Choroid plexus epithelial cell (primary cell): ENCODE measurements at places on chromosomes 2 and 18.

DNA sequence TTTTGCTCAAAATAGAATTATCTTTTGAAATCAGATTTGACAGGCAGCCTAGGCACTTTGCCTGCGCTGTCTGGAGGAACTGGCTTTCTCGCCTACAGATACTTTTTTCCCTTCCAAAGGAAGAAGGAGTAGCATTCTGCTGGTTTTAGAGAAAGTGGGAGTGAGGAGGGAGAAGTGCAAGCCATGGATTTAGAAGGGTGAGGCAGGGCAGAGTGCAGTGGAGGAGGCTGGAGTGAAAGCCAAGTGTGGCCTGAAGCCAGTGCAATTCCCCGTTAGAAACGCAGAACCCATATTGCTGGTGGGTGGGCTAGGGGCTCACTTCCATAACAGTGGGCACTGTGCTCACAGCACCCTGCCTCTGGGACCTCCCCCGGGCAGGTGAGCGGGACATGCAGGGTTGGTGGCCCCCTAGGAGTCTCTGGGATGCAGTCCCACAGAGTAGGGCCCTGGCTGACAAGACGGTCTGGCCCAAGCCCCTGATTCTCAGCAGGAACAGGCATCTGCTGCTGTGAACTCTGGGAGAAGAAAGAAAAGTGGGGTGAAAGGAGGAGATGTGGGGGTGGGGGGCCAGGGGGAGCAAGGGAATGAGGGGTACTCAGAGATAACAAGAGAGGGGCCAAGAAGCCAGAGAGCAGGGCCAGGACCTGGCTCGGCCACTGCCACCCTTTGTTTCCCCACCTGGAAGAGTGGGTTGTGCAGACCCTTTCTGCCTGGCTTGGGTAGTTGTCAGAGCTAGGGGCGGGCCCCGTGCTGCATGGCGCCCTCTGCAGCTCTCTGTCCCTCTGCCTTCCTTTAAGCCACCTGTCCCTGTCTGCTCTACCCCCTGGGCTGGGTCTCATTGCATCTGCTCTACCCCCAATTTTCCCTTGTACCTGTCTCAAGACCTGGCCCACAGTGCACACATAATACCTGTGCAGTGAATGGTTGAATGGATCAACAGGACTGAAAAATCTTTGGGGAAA lies 273.5 kb upstream of the HS6ST1 start:
- DNase-seq: no peak

GRCh38 chr2:215793747-215794595 lies 219.4 kb downstream of the MREG start:
- peak; percentile 99 for DNase-seq

DNA sequence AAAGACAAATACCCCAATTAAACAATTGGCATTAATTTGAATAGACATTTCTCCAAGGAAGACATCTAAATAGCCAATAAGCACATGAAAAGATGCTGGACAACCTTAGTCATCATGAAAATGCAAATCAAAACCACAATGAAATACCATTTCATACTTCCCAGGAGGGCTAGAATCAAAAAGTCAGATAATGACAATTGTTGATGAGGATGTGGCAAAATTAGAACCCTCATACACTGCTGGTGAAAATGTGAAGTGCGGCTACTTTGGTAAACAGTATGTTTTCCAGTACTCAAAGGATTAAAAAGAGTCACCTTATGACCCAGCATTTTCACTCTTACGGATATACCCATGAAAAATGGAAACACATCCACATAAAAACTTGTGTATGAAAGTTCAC lies 91.6 kb downstream of the FIGN start:
- DNase-seq: no peak

- DNase-seq: no peak
These were observed 120.7 kb downstream of the SCG2 start for GRCh38 chr2:223481486-223481885.

- DNase-seq: no peak
These were observed 548.9 kb upstream of the CDH2 start for GRCh38 chr18:28725876-28726275.

- peak; percentile 85 for DNase-seq
These were observed 66.8 kb downstream of the XDH start for GRCh38 chr2:31347750-31348149.

GRCh38 chr18:47075098-47075883 lies 39.9 kb upstream of the ELOA2 start:
- peak; percentile 16 for DNase-seq

DNA sequence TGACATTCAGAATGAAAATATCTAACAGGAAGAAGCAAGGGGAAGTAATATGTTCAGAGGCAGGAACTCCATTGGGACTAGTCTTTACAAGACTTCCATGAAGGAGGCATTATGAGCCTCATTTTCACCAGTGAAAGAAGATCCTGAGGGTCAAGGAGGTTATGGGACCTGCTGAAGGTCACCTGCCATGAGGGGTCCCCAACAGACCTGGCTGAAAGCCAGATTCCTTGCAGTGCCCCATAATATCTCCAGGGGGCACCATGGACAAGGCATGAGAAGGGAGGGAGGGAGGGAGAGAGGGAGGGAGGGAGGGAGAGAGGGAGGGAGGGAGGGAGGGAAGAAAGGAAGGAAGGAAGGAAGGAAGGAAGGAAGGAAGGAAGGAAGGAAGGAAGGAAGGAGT lies 27.9 kb downstream of the XDH start:
- DNase-seq: no peak

DNA sequence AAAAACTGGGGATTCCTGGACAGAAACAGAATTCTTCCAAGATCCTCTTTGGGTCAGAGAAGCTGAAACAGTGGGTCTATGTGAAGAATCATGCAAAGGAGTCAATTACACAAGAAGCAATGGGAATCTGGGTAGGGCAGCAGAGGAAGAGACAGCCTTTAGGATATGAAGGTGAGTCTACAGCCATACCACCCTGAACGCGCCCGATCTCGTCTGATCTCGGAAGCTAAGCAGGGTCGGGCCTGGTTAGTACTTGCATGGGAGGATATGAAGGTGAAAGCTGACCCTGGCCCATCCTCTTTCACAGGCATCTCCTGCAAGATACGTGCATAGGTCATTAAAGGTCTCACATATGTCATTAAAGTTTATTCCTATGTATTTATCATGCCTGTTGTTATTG lies 1080.9 kb upstream of the FANCL start:
- no peak for DNase-seq

DNA sequence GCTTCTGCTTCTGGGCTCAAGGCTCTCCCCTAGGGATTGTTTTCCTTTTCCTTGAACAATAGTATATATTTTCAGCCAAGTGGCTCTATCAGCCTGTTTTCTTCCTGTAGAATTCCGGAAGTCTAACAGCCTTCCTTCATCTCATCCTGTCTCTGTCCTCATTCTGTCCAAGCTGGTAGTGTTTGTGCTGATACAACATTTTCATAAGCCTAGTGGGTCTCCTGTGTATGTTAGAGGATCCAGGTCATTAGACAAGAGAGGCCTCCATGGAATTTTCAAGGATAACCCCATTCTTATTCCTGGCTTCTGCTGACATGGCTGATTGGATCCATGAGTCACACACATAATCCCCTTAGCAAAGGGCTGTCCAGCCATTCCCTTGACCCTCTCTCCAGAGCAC lies 467.6 kb downstream of the PTPRM start:
- DNase-seq: no peak

GRCh38 chr2:21078296-21078695 lies 34.4 kb upstream of the APOB start:
- DNase-seq: no peak

GRCh38 chr2:33215299-33215698 lies 261.1 kb upstream of the RASGRP3 start:
- DNase-seq: peak; percentile 93

DNA sequence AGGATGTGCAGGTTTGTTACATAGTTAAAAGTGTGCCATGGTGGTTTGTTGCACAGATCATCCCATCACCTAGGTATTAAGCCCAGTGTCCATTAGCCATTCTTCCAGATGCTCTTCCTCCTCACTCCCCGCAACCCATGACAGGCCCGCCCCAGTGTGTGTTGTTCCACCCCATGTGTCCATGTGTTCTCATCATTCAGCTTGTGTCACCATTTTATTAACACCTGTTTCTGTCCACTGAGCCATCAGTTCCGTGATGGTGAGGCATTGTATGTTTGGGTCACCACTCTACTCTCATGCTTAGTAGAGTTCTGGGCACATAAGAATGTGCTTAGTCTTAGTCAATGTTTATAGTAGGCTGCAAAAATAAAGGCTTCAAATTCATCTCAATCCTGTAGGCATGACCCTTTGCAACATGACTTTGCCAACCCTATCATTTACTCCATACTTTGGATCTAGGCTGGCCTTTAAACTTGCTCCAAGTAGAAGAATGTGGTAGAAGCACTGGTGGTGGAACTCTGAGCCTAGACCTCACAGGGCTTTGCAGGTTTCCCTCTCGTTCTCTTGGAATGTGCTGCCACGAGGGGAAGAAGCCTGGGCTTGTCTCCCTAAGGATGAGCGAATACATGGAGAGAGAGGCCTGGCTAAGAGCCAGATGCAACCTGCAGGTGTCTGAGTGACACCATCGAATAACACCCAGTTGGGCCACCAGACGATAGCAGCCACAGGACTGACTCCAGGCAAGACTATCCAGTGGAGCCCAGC lies 161.5 kb downstream of the NAPG start:
- DNase-seq: no peak

DNA sequence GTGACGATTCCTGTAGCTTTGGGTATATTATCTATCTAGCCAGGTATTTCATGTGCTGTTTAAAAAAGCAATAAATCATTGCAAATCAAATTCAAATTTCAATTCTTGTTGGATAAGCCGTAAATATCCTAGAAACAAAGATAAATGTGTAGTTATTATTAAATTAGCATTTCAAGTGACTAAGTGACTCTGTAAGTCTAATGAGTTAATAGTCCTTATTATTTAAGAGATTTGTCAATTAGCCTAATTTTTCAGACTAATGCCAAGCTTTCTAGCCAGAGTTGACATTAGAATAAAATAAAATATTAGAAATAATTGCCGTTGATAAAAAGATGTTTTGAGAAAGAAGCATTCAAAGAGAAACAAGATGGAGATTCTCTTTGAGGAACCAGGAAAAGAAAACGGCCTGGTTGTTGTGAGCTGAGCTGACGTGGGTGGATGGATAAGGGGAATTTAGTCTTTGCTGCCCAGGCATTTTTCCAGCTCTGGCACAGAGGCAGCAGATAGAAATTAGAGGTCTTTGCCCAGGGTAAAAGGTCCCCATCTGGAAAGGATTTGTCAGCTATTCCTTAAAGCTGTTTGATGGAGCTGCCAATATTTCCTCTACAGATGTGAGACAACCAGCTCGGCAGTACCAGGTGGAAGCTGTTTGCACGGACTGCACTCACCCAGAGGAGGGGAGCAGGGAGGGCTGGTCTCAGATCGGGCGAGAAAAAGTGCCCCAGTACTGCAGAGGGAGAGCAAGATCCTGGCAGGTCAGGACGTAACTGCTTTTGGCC lies 117.3 kb upstream of the SEC11C start:
- DNase-seq: no peak

DNA sequence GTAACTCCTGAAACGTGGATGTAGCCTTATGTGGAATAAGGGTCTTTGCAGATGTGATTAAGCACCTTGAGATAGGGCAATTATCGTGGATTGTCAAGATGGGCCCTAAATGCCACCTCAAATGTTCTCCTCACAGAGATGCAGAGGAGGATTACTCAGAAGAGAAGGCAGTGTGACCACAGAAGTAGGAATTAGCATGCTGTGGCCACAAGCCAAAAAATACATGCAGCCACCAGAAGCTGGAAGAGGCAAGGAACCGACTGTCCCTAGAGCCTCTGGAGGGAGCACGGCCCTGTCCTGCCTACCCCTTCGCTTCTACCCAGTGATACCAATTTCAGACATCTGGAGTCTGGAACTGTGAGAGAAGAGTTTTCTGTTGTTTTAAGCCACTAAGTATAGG lies 47.3 kb upstream of the MGAT5 start:
- DNase-seq: peak; percentile 69

- DNase-seq: no peak
These were observed 178.9 kb downstream of the FAM124B start for GRCh38 chr2:224222974-224223373.

GRCh38 chr2:148282201-148282600 lies 261.3 kb downstream of the MBD5 start:
- peak; percentile 35 for DNase-seq

DNA sequence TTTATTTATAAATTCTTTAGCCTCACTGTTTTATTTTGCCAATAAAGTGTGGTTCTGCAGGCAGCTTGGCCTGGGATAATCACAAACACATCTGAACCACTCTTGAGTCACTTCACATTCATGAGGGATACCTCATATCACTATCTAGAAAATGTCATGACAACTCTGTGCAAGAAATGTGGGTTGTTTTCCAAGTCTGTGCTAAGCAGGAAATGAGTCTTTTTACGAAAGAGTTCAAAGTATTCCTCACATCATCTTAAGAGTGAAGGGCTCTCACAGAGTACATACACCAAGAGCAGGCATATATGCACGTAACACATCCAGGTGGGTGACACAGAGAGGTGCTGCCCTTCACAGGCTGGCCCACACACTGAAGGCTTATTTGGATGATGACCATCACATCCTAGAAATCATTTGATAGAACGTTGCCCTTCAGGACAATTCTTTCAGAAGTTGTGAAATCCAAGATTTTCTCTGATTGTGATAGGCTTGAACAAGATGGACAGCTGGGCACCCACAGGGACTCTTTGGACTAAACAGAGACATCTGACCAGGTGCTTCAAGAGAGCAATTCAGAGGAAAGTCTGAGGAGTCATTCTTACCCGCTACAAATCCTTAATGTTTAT lies 811.1 kb upstream of the LRATD1 start:
- DNase-seq: peak; percentile 87

DNA sequence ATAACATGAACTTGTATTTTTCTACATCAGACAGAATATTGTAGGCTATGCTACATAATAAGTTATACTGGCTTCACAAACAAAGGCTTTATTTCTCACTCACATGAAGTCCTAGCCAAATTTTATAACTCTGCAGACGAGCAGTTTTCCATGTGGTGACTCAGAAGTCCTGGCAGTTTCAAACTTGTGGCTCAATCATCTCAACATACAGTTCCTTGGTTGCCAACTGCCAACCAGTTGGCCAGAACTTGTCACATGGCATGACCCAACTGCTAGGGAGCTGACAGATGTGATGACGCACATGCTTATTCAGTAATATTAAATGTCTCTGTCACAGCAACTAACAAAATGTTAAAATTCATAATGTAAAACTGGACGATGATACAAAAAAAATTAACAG lies 63.8 kb upstream of the ZC3H15 start:
- peak; percentile 77 for DNase-seq
